Stimulated activated CD4-positive, alpha-beta T cell treated with anti-CD3 and anti-CD28 coated beads, Interleukin-15, amount 100 ng/mL, for 48 hours (primary cell): ENCODE measurements at places on chromosomes 4 and X.

DNA sequence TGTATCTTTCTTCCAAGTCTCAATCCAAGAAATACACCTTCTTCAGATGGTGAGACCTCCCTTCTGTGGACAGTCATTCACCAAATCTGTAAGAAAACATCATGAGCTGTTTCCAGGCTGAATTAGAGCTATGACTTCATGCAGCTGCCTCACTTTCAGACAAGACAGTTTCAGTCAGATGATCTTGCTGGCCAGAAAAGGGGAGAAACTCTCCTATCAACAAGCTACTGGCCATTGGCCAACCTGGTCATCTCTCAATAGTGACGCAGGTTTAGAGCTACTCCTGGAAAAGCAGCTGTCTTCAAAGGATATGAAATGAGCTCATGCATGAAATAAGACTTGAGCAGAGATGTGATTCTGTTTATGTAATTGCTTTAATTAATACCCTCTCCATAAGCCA lies 69.6 kb upstream of the NDP start:
- DNase-seq = no peak

DNA sequence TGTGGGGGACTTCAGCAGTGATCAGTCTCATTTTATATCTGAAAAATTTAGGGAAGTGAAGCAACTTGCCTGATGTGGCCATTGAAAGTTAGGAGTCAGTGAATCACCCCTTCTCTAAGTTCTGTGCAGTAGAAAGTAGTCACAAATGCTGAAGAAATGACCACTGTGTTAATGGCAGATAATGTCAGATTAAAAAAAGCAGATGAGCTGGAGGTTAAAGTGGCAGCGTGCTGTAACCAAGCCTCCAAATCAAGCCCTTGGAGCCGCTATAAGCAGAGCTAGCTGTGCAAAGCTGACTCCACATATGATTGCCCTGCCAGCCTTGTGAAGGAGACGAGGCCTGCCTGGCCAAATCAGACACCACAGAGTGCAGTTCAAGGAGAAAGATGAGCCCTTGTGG lies 39.2 kb upstream of the PDE5A start:
- no peak for DNase-seq

DNA sequence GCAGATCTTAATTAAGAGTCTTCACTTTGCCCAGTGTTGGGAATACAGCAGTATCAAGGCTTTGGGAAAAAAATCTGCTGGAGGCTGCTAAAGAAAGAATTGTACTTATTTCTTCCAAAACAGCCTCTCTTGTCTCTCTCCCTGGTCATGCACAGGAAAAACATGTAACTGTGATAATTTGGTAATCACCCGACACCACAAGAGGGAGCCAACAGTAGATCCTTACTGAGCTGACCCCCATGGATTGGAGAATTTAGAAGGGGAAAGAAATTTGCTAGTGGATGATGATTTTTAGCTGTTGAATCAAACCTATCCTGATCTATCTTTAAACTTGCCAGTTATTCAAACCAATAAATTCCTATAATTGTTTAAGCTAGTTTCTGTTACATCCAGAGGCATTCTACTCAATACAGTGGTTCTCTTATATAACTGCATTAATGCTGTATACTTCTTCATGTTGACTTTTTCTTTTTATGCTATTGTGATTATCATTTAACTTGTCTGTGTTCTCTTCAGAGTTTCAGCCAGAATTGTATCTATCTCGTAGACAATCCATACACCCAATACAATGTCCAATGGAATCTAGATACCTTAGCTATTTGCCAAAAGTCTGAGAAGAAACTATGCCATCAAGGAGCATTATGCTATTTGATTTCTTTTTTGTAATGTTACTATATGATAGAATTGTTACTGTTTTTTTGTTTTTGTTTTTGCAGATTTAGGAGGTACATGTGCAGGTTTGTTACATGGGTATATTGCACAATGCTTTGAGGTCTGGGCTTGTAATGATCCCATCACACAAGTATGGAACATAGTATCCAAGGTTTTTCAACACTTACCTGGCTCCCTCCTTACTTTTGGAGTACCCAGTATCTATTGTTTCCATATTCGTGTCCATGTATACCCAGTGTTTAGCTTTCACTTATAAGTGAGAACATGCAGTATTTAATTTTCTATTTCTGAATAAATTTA lies 31.3 kb upstream of the ARHGEF38 start:
- DNase-seq = no peak

DNA sequence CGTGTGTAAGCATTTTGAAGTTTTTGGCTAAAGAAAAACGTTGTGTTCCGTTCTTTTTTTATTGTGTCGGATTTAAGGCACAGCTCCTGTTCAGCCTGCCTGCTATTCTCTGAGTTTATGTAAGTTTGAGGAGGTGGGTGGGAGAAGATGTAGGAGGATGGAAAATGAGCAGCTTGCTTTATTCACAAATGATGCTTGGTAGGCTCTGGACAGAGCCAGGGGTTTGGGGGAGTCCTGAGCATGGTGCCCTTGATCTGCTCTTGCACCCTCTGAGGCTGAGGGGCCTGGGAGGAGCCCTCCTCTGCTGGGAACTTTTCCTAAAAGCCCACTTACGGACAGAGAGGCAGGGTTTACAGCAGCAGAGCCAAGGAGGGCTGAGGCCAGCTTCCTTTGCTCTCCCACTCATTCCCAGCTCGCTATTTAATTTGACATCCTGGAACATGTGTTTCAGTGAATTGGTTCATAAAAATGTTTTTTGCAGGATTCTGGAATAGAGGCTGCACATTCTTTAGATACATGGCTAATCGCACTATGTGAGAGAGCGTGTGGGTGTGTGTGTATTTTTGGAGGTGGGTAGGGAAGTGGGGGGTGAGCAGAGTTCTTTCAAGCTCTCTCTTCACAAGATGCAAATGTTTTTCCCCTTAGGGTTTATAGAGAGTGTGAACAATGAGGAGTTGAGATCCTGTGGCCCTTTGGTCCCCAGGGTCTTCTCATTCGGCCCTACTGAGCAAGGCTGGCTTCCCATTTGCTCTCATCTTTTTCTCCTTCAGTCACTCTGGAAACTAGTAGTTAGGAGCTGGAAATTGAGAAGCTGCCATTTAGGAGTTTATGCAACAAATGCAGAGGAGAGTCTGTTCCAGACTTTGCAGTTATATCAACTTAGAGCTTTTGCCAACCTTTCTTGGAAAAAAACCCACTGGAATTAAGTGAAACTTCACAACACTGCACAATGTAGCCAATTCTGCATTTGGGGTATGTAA lies 32.1 kb downstream of the TMEM131L start:
- DNase-seq = no peak

- peak; percentile 39 for DNase-seq
These were observed at the start of gene TMEM144 for GRCh38 chr4:158209825-158210807. Gene TMEM144 (plus strand): TSS chr4:158210486. CDS start chr4:158212668, 2,182 bp downstream.

DNA sequence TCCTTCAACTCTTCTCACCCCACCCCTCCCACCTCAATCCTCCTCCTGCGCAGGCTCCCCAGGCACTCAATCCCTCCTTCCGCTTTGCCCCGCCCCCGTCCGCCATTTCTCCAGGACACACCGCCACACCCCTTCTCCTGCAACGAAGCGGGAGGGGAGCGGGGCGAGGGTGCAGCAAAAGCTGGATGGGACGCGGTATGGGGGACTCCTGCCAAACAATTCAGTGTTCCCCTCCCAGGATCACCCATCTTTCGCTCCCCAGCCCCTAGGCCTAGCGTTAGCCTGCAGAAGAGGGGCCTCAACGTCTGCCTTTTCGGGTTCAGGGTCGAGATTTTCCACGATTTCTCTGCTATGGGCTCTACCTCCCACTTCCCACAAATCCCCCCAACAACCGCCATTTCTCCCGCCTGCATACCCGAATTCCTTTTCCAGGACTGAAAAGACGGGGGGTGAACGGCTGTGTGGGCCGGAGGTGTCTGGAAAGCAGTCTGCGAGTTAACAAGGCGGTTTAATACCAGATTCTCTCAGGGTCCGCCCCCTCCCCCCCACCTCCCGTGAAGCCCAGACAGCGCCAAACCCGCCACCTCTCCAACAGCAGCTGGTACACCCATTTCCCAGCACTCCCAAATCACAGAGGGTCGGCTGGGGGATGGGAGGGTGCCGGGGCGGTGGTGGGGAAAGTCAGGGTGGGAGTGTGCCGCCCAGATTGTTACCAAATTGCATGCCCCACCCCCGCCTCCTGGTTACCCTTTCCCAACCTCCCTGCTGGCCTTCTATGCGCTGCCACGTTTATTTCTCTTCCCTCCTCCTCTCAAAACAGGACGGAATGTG lies 774 bp downstream of the ARMCX2 start:
- peak; percentile 50 for DNase-seq

DNA sequence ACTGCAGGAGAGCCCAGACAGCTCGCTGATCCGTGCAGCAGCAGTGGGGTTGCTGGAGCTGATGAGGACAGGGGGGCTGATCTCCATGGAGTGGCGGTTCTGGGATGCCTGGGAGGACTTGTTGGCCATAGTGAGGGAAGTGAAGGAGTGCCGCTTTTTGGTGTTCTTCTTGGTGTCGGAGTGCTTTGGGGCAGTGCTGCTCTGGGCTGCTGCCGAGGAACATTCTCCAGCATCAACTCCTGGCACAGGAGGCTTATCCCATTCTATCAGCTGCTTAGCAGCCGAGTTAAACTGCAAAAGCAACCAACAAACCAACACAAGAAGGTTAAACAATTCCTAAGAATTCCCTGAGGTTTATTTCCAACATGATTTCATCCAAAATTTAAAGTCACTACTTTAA lies 126.3 kb upstream of the CBR4 start:
- DNase-seq = no peak

- DNase-seq = no peak
These were observed 577 bp upstream of the PIM2 start for GRCh38 chrX:48919360-48919841.

DNA sequence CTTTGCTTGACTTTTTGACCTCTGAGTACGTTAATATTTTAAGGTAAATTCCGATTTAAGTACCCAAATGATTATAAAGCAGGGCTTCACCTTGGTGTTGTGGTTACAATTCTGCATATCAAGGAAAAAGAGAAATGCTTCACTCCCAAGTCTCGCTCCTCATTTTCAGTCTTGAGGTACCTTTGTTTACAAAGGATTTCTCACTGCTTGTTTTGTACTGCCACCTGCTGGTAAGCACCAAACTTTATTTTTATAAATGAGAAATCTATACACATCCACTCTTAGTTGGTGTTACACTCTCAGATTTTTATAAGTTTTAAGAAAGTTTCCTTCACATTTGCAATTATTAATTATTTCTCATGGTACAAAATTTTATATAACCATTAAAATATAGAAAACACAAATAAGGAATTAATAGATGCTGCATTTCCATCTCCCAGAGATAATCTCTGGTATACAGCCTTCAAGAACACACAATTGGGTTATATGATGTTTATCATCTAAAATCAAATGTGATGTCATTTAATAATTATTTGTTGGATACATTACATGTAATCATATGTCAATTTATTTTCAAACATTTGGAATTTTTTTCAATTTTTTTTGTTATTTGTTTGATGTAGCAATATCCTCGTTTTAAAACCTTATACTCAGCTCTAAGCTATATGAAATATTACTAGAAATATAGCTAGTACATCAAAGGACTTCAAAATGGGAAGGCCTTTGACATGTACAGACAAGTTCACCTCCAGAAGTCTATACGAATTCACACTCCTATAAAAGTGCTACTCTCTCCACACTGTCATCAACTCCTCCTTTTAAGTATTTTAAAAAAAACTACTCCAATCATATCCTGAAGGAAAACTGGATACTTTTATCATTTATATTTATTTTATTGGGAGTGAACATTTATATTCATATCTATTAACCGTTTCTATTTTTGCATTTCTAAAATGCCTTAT lies 179.9 kb downstream of the KCNIP4 start:
- no peak for DNase-seq

DNA sequence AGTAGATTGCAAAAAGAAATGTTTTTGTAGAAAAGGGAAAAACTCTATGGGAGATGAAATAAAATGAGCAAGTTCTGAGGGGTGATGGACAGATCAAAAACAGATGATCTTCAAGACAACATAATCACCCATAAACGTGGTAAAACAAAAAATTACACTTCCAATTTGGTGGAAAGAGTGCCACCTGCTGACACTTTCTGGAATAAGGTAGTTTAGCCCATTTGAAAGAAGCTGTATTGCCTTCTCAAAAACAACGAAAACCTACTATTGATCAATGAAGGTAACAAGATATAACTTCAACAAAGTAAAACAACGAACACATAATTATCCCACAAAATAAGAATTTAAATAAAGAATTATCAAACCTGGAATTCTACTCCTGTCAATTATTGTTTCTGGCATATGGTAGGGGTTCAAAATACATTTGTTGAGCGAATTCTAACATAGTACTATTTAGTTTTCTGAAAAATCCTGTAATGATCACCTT lies 2.5 kb downstream of the COQ2 start:
- DNase-seq = peak; percentile 11

DNA sequence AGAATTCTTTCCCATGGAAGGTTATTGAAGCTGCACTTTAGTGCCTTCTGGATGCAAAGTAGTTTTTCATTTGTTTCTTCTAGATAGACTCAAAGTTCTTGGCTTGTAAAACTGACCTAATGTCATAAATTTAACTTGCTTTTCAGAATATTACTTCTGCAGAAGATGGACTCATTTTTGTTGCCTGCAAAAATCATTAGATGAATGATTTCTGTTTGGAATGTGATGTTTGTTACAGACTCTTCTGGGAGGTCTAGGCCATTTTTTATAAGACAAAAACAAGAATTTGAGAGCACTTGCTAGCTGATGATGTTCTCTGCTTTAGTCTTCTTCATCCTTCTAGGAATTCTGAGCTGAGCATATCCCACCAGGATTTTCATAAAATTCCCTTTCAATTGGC lies 308.6 kb upstream of the GIMD1 start:
- no peak for DNase-seq

GRCh38 chr4:1752284-1753041 lies 31.1 kb downstream of the TACC3 start:
- no peak for DNase-seq

DNA sequence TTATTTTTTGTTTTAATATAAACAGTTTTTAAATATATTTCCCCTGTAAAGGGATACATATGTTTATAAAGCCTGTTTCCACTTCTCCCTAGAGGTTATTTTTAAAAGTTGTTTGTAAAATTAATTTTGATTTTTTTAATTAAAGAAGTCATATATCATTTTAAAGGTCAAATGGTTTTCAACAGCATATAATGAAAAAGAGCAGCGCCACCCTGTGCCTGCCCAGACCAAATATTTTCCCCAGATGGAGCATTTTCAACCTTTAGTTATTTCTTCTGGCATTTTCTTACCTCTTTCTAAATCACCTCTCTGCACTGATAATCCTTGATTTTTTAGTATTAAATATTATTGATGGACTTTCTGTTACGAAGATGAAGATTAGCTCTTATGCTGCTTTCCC lies 21.0 kb downstream of the MSX1 start:
- no peak for DNase-seq

GRCh38 chr4:176309772-176310171 lies 10.0 kb upstream of the SPCS3 start:
- no peak for DNase-seq

DNA sequence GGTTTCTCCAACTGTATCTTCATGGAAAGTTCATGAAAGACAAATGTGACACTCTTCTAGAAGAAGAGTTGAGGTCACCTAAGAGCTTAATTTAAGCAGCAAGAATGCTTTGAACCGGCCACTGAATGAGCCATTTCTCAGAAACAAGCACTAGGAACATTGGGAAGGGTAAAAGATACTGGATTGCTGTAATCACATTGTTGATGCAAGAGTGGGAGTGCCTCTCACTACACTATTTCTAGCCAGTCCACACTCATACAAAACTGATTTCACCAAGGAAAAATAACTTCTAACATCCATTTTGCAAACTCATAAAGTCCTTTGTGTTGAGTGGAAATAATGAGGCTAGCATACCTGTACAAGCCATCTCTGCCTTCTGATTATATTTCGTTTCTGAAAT lies 220.3 kb downstream of the RELL1 start:
- no peak for DNase-seq
